ENCODE measurements at places on chromosomes 11 and 22.

- no peak for DNase-seq
These were observed 1.9 kb downstream of the SERPING1 start for GRCh38 chr11:57599381-57599780.

GRCh38 chr11:3382613-3383285 lies 3.8 kb upstream of the ZNF195 start:
- no peak for DNase-seq

- no peak for DNase-seq
These were observed 11.9 kb upstream of the MRGPRX2 start for GRCh38 chr11:19072464-19072863.

GRCh38 chr22:50469377-50470305 lies 5.2 kb downstream of the SBF1 start:
- DNase-seq, result peak; percentile 95

DNA sequence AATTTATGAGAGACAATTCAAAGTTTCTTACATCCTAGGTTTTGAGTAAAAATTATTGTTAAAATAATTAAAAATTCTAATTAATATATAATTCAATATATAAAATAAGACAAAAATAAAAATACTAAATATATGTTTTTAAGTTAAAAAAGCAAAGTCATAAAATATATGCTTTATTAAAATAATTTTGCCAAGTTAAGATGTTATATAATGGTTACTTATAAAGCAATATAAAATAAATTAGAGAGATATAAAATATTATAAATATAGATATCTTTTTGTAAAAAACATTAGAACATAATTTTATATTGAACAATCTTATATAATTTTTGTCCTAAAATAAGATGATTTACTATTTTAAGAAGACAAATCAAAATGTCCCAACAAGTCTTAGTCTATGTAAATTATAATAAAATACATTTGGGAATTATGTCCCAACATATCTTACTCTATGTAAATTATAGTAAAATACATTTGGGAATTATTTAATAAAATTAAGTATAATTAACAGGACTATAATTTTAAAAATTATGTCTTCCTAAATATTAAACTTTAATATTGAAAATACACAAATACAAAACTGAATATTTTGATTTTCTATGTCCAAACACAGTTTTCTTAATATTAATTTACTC lies 67.7 kb upstream of the TOP3B start:
- DNase-seq, result no peak

DNA sequence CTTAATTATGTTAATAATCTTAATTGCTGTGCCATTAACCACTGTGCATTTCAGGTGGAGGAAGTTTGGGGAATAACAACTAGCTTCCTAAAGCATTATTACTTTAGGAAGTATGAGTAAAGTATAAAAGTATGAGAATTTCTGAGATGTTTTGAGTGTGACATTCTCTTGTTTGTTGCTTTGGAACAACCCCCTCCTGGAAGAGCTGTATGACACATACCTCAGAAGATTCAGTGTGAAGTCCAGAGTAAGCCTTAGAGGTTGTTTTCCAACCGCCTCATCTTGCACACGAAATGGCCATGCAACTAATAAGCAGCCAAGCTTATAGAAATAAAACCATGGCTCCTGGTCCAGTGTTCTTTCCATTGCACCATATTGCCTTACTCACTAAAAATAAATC lies 21.7 kb downstream of the CCDC81 start:
- no peak for DNase-seq

- no peak for DNase-seq
These were observed 52.3 kb downstream of the SIK3 start for GRCh38 chr11:117045956-117046355.

DNA sequence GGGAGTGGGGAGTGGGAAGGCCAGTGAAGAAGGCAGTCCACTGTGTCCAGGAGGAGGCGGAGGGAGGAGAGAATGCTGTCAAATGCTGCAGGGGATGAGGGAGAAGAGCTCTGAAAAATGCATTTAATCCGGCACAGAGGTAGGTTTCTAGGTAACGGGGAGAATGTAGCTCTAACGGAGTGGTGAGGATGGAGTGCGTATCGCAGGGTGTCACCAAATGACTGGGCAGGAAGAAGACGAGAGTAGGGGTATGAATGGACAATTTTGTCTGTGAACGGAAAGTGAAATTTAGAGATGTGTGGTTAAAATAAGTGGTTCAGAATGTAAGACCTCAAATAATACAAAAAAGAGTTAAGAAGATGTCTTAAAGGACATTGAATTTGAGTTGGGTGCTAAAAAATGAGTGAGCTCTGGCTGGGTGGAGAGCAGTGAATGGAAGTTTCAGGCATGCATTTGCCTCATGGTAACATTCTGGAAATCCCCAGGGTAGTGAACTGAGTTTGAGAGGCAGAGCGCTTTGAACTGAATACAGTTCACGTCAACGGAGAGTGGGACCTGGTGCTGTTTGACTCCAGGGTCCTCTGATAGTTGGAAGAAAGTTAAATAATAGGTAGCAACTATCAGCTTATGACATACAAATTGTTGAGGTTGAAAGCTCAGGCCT lies 81.3 kb upstream of the CADM1 start:
- DNase-seq, result no peak

- no peak for DNase-seq
These were observed 11.3 kb upstream of the ADORA2A start for GRCh38 chr22:24416095-24416494.

- DNase-seq, result no peak
These were observed 25.0 kb downstream of the METTL15 start for GRCh38 chr11:28133146-28133545.
